ENCODE measurements at places on chromosomes 3 and 15.
A peak's percentile ranks its signal among the peaks of the same experiment; 100 is the strongest.

GRCh38 chr3:128992926-128993460, 883 bp downstream of the CFAP92 start:
- no peak overlapping the region for H3K27ac ChIP-seq
- H3K4me1 ChIP-seq = peaks cover 22% of the 10 kb centered on the region
- DNase-seq = no peak
- peak overlapping the region; percentile 56 for H3K4me3 ChIP-seq
- H3K27me3 ChIP-seq = no peaks in the 10 kb centered on the region

DNA sequence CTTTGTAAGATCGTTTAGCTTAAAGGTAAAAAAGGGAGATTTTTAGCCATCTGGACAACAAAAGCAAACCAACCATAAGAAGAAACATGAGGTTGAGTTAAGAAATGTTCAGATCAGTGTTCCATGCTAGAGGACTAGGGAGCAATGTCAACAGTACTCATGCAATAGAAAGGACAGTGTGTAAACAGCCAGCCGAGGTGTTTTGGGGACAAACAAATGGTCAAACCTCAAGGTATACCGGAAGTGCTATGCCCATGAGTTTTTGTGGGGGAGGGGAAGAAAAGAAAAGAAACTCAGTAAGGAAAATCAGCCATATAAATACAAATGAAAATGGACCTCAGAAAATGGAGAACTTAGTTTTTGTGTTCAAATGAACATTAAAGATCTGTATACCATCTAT, 289.5 kb upstream of the GRM7 start:
- no peaks in the 10 kb centered on the region for H3K4me1 ChIP-seq
- no peak overlapping the region for H3K4me3 ChIP-seq
- DNase-seq = no peak

GRCh38 chr15:63405159-63405558, 23.5 kb upstream of the CA12 start:
- H3K36me3 ChIP-seq = no peaks in the 10 kb centered on the region
- H3K4me1 ChIP-seq = no peaks in the 10 kb centered on the region
- H3K27me3 ChIP-seq = no peaks in the 10 kb centered on the region
- no peak overlapping the region for H3K4me3 ChIP-seq
- DNase-seq = no peak
- no peak overlapping the region for H3K27ac ChIP-seq

GRCh38 chr3:183513046-183513706, 42.3 kb downstream of the KLHL6 start:
- no peak overlapping the region for H3K27ac ChIP-seq
- DNase-seq = no peak
- no peaks in the 10 kb centered on the region for H3K36me3 ChIP-seq
- no peaks in the 10 kb centered on the region for H3K27me3 ChIP-seq
- H3K4me1 ChIP-seq = peaks cover 1% of the 10 kb centered on the region
- H3K4me3 ChIP-seq = no peak overlapping the region

- no peak overlapping the region for H3K27ac ChIP-seq
- no peak for DNase-seq
- peaks cover 82% of the 10 kb centered on the region for H3K36me3 ChIP-seq
- H3K4me1 ChIP-seq = no peaks in the 10 kb centered on the region
These were observed 138.6 kb downstream of the SRGAP3 start for GRCh38 chr3:9110802-9111201.

- DNase-seq = no peak
- H3K36me3 ChIP-seq = no peaks in the 10 kb centered on the region
- H3K27ac ChIP-seq = no peak overlapping the region
- H3K27me3 ChIP-seq = peaks cover 2% of the 10 kb centered on the region
These were observed 750 bp downstream of the PODXL2 start for GRCh38 chr3:127629467-127630403.

GRCh38 chr3:178443634-178444033, 92.6 kb upstream of the KCNMB2 start:
- H3K27me3 ChIP-seq = no peaks in the 10 kb centered on the region
- no peak overlapping the region for H3K27ac ChIP-seq
- no peak for DNase-seq
- H3K4me3 ChIP-seq = no peak overlapping the region
- peaks cover 5% of the 10 kb centered on the region for H3K4me1 ChIP-seq

DNA sequence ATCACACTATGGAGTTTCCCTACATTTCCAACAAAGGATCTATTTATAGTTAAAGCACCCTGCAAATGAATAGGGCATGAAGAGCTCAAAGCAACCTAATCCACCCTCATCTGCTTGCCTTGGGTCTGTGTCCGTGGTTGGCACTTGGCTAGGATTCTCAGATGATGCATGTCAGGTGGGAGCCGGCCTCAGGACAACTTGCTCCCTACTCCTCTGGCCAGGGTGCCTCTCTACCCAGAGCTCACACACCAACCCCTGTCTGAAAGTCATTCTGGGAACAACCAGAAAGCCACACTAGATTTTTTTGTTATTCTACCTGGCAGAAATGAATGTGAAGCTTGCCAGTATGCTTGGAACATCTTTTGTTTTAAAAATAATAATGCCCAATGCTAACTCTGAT, 13.2 kb downstream of the ARHGEF3 start:
- no peak overlapping the region for H3K27ac ChIP-seq
- no peak overlapping the region for H3K4me3 ChIP-seq
- H3K4me1 ChIP-seq = no peaks in the 10 kb centered on the region

DNA sequence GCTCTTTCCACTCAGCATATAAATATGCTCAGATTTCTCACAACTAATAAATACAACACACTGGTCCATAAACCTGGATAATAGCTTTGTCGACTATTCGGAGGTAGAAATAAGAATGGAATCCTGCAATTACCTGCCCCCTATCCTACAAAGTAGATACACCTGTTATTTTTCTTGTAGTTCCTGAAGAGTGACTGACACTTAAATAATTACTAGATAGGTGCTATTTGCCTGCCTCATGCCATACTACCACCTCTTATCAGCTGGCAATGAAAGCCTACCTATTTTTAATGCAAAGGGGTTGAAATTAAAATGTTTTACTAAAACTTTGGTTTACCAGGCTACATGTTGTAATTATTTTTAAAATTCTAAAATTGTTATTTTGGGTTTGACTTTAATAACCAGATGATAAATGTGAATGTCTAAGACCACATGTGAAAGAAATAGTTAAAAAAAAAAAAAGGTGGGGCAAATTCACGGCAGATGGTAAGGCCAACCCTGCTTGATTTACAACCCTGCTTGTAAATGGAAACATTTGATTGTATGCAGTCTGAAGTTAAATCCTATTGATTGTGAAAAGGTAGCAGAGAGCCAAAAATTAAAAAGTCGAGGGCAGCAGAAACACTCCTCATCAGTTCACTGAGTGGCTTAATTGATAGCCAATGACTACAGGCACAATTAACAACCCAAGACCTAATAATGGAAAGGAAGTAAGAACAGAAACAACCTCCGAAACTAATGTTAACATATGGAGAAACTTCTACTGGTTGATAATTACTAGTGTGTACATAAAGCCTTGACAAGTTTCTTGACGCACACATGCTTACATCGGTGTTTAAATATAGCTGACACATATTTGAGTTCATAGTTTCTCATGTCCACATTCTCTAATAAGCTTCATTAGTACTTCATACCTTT, 8.9 kb downstream of the PEAK1 start:
- H3K4me1 ChIP-seq = no peaks in the 10 kb centered on the region
- H3K27me3 ChIP-seq = no peaks in the 10 kb centered on the region
- no peaks in the 10 kb centered on the region for H3K36me3 ChIP-seq
- H3K4me3 ChIP-seq = no peak overlapping the region
- no peak overlapping the region for H3K27ac ChIP-seq

GRCh38 chr15:88917760-88918159, 4.6 kb upstream of the MFGE8 start:
- no peaks in the 10 kb centered on the region for H3K4me1 ChIP-seq
- no peak for DNase-seq
- no peak overlapping the region for H3K4me3 ChIP-seq
- H3K27ac ChIP-seq = no peak overlapping the region
- no peaks in the 10 kb centered on the region for H3K36me3 ChIP-seq
- peaks cover 9% of the 10 kb centered on the region for H3K27me3 ChIP-seq

GRCh38 chr3:64903006-64903405, 215.2 kb upstream of the ADAMTS9 start:
- no peak overlapping the region for H3K4me3 ChIP-seq
- no peaks in the 10 kb centered on the region for H3K36me3 ChIP-seq
- H3K27ac ChIP-seq = no peak overlapping the region
- H3K4me1 ChIP-seq = peaks cover 6% of the 10 kb centered on the region
- H3K27me3 ChIP-seq = no peaks in the 10 kb centered on the region

DNA sequence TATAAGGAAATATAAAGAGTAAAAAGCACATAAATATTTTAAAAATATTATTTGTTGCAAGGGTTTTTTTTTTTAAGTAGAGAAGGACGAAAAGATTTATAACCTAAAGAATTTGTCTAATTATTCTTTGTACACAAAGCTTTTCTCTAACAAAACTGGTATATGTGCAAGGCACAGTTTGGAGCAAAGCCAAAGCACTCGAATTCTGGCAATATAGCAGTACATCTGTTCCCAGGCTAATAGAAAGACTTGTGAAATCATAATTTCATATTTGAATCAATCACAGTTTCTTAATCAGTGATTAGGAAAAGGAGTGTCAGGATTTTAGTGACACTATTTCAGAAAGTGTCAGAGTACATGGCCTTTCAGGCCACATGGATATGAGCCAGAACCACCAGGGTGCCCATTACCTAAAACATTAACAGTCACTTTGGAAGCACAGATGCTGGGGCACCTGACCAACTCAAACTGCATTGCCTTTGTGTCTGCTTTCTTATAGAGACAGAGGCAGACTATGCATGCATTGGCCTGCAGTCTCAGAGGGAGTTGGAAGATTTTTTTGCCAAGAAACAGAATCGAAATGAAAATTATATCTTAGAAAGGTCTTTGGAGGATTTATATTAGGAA, 651.8 kb upstream of the SGO1 start:
- no peaks in the 10 kb centered on the region for H3K27me3 ChIP-seq
- H3K27ac ChIP-seq = no peak overlapping the region
- H3K4me1 ChIP-seq = no peaks in the 10 kb centered on the region

DNA sequence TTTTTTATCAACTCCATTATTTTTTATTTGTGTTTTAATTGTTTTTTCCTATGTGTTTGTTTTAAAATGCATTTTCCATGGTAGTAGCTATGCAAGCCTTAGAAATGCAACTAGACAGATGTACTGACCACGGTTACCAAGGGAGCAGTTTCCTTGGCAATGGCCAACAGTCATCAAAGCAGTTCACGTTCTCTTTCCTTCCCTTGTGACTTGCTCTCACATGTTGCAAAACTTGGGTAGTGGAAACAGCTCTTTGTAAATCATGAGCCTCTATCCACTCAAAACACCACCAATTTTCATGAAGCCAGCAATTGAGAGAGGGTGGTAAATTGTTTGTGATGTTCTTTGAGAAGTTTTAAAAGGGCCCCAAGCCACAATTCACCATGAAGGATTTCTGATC, 499.4 kb upstream of the MDFIC2 start:
- no peak for DNase-seq
- H3K27me3 ChIP-seq = no peaks in the 10 kb centered on the region
- H3K4me3 ChIP-seq = no peak overlapping the region

- H3K27ac ChIP-seq = no peak overlapping the region
- no peak overlapping the region for H3K4me3 ChIP-seq
- no peaks in the 10 kb centered on the region for H3K36me3 ChIP-seq
- no peak for DNase-seq
These were observed 326.1 kb downstream of the SATB1 start for GRCh38 chr3:18098960-18099587.

Measured in neuronal stem cell (in vitro differentiated cells).